Mucosa of descending colon (tissue), 3 donors: ENCODE measurements at places on chromosomes 5 and 9. TPM values are rescaled to one million over a fixed set of nuclear protein-coding genes. Genes with fewer than 3 reads are reported as not detected.

TLX3 gene
- not detected for total RNA-seq

BARHL1 gene
- not detected for total RNA-seq

FAM221B gene
- not detected for total RNA-seq

LTC4S gene
- 10.4 TPM for total RNA-seq

MLANA gene
- not detected for total RNA-seq

PCDHA10 gene
- total RNA-seq = 0.29 TPM

LCP2 gene
- total RNA-seq = 24.5 TPM

SOHLH1 gene
- total RNA-seq = not detected

RMI1 gene
- total RNA-seq = 15.6 TPM

RXRA gene
- total RNA-seq = 75.2 TPM

PDZD2 gene
- 2.1 TPM for total RNA-seq

GABRA1 gene
- total RNA-seq = not detected

TMEM245 gene
- total RNA-seq = 72.8 TPM

CLIC3 gene
- total RNA-seq = 0.82 TPM

TAF11L2 gene
- total RNA-seq = not detected

GRCh38 chr9:6354072-6354686, 26.0 kb downstream of the TPD52L3 start:
- no peak for DNase-seq

DNA sequence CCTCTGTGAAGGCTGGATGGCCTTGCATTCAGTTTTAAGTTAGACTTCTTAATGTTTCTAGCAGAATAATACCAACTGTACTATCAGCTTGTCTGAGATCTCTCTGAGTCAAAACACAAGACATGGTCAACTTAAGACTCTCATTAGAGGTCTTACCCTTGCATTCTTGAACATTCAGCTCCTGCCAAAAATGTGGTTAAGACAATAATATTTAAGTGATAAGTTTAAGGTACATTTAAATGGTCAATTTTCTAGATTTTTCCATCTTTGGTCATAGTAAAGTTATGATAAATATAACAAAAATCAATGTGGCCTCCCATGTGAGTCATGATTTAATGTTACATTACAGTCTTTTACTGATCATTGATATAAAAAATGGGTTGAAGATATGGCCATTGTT, 75.0 kb downstream of the NR2F1 start:
- DNase-seq = no peak

DNA sequence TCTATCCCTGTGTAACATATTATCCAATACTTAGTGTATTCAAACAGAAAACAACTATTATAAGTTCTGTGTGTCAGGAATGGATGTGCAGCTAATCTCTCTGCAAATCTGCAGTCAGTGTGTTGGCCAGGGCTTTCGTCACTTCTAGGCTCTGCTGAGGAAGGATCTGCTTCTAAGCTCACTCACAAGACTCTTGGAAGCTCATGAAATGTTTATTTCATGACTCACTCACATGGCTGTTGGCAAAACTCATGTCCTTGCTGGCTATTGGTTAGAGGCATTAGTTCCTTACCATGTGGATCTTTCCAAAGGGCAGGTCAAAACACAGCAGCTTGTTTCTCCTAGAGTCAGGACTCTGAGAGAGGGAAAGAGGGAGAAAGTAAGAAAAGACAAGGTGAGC, 367.4 kb upstream of the SMARCA2 start:
- no peak for DNase-seq

DNA sequence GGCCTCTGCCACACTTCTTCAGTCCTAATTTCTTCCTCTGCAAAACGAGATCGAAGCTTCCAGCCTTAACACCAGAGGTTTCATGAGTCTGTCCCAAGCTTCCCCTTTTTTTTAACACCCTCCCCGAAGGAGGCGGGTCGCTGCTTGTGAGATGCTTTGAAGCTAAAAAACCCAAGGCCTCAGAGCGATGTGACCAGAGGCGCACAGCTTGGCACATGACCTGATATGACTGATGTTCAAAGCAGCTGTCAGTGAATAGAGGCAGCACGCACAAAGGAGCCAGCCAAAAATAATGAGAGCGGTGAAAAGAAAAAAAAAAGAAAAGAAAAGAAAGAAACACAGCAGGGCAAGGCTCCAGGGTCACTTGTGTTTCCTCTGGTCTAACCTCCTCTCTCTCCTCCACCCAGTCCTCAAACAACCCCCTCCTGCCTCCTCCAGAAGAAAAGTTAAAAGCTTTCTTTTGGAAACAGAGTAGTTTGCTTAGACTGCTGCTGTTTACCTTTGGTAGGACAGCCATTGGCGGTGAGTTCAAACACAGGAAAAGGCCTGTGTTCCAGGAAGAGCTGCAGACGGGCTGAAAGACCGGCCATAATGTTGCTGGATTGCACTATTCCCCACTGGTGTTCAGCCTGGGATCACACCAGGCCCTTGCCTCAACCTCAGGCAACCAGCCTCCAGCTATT, 10.9 kb upstream of the ZNF366 start:
- no peak for DNase-seq

DNA sequence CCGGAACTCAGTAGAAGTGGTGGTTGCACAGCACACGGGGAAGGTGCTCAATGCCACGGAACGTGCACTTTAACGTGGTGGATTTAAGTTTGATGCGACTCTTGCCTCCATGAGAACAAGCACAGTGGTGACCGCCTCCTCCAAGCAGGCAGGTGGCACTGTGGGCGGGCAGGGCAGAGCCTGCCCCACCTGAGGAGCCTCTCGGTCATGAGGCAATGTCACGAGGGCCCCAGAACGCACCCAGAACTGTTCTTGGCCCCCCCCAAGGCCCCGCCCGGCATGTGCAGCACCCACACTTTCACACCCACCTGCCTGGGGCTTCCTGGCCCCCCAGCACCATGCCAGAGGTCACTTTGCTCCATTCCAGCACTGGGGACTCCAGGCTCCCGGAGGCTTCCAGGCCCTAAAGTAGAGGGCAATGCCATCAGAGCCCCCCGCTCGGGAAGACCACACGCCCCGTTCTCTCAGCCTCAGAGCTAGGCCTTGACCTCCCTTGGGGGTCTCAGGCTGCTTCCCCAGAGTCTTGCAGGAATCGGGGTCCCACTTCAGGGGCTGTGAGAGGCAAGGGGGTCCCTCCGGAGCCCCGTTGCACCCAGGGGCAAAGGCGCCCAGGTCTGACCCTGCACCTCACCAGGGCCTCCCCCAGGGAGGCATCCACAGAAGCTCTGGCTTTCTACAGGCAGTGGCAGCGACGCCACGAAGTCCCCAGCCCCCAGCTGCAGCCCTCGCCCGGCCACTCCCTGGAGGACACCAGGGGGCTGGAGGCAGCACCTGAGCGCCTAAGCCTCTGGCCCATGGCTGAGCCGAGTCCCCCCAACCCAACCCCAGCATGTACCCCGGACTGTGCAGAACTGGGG, 14.0 kb downstream of the CCDC187 start:
- no peak for DNase-seq

GRCh38 chr5:140267201-140267540, 35.7 kb downstream of the PFDN1 start:
- DNase-seq = no peak

GRCh38 chr9:350384-350783, 135.7 kb downstream of the DOCK8 start:
- no peak for DNase-seq

DNA sequence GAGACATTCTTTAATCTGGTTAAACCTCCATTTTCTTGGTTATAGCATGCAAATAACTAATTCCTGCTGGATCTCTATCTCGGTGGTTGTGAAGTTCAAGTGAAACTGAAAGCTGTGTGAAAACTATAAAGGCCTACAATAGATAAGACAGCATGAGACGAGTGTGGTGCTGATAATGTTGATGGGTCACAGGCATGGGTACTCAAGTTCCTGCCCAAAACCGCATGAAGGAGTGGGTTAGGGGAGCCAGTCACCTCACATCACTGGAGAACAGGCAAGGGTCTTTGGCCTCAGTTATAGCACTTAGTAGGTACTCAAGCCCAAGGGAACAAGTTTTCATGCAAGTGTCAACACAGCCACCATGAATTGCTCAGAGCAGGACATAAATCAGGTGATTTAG, 16.7 kb downstream of the HMHB1 start:
- no peak for DNase-seq

GRCh38 chr5:159341906-159342310, 11.6 kb upstream of the IL12B start:
- peak; percentile 57 for DNase-seq

DNA sequence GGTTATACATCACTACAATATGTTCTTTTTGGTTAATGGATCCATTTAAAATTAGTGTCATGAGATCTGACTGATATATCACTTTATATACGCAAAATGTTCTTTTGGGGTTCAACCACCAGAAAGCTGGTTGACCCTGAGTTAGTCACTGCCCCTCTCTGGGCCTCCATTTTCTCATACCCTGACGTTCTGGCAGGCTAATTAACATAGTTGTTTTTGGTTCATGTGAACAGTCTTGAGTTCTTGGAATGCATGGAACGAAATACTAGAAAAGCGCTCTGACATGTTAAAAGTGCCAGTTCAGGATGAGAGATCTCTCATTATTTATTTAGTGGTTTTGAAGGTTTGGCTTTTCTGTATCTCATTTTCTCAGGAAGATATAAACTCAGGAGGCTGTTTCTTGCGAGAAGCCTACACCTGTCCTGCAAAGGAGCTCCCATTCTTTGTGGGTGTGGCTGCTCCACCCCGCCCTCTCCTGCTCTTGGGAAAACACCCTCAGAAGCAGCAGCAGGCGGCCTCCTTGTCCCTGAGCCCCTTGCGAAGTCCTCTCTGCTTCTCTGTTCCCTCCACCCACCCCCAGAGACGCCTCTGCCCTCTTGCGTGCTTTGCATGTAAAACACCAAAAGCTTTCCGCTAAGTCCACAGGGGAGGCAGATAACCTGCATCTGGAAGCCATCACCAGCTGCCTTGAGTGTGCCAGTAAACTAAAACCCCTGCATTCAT, 302.4 kb upstream of the PANK3 start:
- DNase-seq = no peak

DNA sequence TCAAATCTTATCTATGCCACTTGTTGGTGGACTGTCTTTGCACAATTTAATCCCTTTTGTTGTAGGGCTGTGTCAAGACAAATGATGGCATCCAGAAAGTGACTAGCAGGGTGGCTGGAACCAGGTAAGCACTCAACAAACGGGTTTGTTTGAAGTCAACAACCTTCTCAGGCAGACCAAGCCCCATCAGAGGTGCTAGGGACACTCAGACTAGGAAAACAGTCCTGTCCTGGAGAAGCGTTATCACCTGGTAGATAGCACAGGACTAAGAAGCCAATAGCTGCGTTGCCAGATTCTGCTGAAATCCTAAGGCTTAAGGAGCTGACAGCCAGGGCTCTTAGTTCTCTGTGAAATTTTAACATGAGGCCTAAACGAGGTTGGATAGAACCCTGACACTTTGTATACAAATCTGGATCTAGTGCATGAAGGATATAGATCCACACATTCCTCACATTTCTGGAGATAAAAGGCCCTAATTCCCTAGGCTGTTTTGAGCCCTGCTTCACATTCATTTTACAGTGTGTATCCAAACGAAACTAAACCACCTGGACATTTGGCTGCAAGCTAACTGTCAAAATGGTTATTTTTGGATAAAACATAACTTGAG, 179.8 kb downstream of the DCP2 start:
- no peak for DNase-seq

GRCh38 chr9:128788445-128788844, 1.4 kb downstream of the TBC1D13 start:
- DNase-seq = no peak

- no peak for DNase-seq
Observed at GRCh38 chr5:123401320-123401719, 21.9 kb downstream of the CEP120 start.

- no peak for DNase-seq
Observed at GRCh38 chr5:67073045-67073680, 123.4 kb downstream of the CD180 start.

GRCh38 chr5:69004676-69005075, 89.1 kb upstream of the SLC30A5 start:
- DNase-seq = no peak

GRCh38 chr5:179317411-179318220, 27.6 kb downstream of the ADAMTS2 start:
- peak; percentile 9 for DNase-seq

DNA sequence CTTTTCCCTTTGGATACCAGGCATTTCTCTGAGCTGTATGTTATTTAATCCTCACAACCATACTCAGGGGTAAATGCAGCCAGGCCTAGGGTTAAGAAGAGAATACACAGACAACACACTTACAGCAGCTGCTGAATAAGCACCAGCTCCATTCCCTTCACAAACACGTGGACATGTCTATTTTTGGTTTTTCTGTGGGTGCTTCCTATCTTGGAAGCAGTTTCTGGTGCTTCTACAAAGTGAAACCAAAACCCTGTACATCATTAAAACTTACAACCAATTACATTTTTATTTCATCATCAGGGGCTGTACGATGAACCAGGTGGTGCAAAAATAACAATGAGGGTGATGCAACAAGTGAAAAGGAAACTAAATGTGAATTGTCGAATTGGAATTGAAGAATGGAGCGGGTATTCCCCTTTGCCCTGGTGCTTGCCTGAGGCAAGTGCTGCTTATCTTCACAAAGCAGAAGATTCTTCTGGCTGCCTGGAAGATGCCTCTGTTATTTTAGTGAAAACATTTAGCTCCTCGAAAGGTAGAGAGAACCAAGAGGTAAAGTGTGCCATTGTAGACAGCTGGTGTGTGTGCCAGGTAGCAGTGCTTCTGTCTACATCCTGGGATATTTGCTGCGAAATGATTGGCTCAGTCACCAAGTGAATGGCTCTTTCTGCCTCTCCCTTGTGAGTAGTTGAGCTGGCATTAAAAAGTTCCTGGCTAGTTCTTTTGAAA, 18.6 kb upstream of the IFNB1 start:
- DNase-seq = no peak

GRCh38 chr5:83492331-83492730, 20.8 kb downstream of the VCAN start:
- no peak for DNase-seq

DNA sequence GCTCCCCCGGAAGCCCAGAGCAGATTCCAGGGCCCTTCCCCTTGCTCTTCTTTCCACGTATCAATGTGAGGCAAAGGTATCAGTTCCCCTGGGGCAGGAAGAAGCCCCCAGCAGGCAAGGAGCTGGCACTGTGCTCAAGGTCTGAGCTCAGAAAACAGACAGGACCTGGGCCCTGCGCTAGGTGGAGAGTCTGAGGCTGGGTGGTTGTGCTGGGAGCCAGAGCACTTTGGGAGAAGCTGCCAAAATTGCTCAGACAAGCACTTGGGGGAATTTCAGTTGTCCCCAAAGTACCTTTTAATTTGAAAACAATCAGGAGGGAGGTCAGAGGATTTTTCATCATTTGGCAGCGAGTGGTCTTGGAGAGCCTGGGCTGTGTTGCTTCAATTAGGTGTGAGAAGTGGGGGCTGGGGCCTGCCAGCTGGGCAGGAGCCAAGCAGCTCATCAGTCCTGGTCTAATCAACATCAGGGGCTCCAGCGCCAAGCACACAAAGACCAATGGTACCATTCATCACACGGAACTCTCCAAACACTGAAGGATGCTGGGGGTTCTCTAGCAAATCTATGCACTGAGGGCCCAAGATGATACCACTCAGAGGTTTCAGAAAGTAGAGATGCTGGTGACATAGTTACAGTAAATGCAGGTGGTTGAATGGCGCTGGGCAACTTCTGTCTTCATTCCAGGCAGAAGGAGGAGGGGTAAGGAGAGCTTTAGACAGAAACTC, 176.5 kb downstream of the SNX18 start:
- no peak for DNase-seq

GRCh38 chr9:114169952-114170770, 14.8 kb downstream of the COL27A1 start:
- DNase-seq = no peak

GRCh38 chr9:125431012-125431305, 169.3 kb downstream of the GAPVD1 start:
- DNase-seq = no peak

- DNase-seq = no peak
Observed at GRCh38 chr9:108710424-108710823, 145.4 kb downstream of the ACTL7B start.

- no peak for DNase-seq
Observed at GRCh38 chr5:125140855-125141254, 394.4 kb upstream of the ZNF608 start.
